Activated T-helper 9 cell treated with anti-CD3 and anti-CD28 coated beads, Interleukin-2, amount 50 U/mL, for 16 hours (primary cell): ENCODE measurements at places on chromosomes 16 and 17.

DNA sequence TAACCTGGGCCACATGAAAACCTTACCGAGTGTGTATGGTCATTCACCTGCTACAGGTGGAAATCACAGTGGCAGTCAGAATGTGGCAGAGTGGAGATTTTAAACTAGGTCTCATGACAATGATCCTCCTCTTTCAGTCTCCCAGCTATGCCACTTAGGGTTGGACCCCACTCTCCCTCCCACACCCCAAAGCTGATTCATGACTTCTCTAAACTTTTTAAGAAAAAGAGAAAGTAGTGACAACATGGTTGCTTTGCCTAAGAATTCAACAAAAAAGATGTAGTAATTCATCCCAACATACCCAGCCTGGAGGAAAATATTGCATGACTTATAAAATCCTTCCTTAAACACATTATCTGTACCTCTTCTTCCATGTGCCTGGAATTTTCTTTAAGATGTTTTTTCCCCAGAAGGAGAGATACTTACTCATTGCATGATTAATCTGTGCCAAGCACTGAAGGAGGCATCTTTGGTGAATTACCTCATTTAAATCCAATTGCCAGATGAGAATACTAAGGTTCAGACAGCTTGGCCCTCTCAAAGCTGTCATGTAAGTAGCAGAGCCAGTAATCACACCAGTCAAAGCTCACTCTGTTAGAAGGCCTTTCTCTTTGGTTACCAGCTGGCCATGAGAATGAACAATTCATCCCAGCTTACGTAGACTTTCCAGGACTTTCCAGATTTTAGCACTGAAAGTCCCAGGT, 119.9 kb downstream of the COPRS start:
- no peak for DNase-seq

GRCh38 chr16:88638323-88639230, at the start of gene IL17C:
TSS of gene IL17C (plus strand) at chr16:88638572. CDS start at chr16:88638642, 70 bp downstream.
- no peak for DNase-seq

- no peak for DNase-seq
These were observed 56.5 kb upstream of the CLEC18A start for GRCh38 chr16:69894676-69895075.

DNA sequence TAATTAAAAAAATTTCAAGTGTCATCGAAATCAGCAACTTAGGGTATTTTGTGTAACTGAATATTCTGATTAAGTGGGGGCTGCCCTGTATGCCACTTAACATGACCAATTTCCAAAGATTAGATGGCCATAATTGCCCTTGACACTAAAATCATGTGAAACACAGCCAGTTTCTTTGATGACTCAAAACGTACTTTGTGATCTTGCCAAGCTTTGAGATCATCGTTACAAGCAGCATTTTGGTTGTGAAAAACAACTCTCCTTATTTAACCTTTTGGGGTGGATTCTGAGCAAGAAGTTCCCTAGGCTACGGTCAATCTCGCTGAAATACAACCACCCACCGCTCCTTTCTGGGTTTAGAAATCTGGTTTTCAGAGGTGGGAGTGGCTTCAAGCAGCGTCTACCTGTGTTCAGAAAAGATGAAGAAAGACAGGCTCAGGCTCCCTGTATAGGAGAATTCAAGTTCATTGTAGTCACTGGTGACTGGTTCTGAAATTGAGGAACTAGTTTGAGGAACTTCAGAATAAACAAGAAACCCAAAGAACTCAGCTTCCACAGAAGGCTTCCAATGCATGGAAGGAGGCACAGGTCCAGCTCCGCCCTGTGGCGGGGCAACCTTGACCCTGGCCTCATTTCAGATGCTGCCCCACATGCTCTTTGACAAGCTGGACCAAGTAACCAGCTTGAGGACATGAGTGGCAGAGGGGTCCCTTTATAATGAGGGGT, 9.4 kb downstream of the MAP3K14 start:
- DNase-seq, result no peak

DNA sequence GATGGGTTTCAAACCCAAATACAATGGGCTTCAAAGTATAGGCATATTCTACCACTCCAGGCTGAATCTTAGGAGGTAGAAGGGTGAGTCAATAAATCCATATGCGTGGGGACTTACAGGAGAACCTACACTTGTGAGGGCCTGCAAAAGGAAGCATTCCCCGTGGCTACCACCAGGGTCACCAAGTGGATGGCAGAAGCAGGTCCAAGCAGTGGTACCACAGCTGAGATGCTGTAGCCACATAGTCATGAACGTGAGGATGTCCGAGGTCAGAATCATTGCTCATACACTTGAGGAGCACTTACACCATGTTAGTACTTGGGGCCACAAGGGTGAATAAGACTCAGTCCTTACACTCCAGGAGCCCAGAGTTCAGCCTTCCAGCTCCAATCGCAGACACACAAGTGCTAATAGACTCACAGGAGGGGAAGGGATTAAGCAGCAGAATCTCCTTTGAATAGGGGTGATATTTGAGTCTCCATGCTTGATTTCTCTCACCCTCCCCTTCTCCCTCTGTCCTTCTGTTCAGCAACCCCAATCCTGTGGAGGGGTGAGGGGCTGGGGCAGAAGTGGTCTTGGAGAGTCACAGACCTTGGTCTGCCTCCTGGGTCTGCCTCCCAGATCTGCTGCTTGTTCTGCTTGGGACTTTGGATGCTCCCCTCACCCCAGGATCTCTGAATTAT, 42.5 kb upstream of the ASIC2 start:
- no peak for DNase-seq
